ENCODE measurements at places on chromosomes 12 and 14. TPM values are rescaled to one million over a fixed set of nuclear protein-coding genes. Genes with fewer than 3 reads are reported as not detected.

The TIMELESS gene
- 4.8 TPM for total RNA-seq

The TCL1A gene
- total RNA-seq = 9.4 TPM

- no peak for DNase-seq
These were observed 205.3 kb upstream of the NAV3 start for GRCh38 chr12:77625441-77625840.

- DNase-seq = no peak
These were observed 143.1 kb downstream of the SYT10 start for GRCh38 chr12:33296529-33296928.

- DNase-seq = peak; percentile 56
These were observed 240.3 kb downstream of the EMP1 start for GRCh38 chr12:13436696-13437391.

DNA sequence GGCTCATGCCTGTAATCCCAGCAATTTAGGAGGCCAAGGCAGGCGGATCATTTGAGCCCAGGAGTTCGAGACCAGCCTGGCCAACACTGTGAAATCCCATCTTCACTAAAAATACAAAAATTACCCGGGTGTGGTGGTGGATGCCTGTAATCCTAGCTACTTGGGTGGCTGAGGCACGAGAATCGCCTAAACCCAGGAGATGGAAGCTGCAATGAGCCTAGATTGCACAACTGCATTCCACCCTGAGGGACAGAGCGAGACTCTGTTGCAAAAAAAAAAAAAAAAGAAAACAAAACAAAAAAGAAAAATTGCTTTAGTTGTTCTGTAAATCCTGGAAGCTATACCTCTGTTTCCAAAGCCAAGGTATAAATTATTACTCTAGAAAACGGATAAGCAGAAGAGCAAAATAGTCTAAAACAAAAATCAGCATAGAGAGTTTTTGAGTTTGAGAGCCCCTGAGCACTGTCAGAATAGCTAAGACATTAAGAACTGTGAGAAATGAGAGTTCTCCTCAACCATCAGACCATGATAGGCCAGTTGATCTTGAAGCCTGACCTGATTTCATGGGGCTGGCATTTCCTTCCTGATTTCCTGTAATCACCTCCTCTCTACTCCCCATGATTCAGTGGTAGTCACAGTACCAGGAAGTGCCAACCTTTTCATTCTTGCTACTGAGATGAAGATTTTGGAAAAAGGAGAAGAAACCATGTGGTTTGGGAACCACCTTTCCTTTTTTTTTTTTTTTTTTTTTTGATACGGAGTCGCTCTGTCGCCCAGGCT is 31.7 kb downstream of the ATP2A2 start:
- peak; percentile 18 for DNase-seq

- no peak for DNase-seq
These were observed 233.6 kb upstream of the E2F7 start for GRCh38 chr12:77299001-77299400.

DNA sequence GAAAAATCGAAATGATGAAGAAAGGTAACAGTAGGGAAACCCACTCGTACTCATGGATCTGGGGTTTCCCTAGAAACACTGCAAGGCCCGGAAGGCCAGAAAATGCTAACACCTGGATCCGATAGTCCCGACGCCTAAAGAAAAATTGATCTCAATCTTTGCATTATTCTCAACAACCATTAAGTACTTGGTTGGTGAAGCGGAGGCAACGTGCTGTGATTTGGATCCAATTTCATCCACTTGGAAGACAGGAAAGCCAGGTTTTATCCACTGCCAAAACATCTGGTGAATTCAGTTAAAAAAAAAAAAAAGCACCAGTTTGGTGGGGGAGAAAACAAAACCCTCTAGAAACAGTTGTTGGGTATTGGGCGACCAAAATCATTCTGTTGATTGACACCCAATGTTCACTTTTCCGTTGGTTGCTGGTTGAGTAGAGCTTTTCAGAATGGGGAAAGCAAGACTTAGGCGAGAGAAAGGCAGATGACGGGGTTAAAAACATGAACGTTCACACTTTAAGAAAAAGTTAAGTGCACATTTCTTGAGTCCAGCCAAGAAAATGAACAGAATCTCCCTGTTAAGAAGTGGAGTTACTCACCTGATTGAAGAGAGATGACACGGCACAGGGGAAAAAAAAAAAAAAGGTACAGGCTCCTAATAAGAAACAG is 41.9 kb upstream of the MED13L start:
- peak; percentile 28 for DNase-seq

- no peak for DNase-seq
These were observed 10.0 kb upstream of the ITGA5 start for GRCh38 chr12:54429014-54429471.

- DNase-seq = no peak
These were observed 86.3 kb downstream of the CCER1 start for GRCh38 chr12:90868626-90869025.
